ENCODE measurements at places on chromosomes 4 and X.

- no peaks in the 10 kb centered on the region for H3K27me3 ChIP-seq
- no peak overlapping the region for H3K27ac ChIP-seq
- H3K4me1 ChIP-seq, result no peaks in the 10 kb centered on the region
- no peak for DNase-seq
These were observed 14.8 kb upstream of the SPARCL1 start for GRCh38 chr4:87543835-87544461.

GRCh38 chr4:39655876-39656275 lies 17.2 kb upstream of the SMIM14 start:
- no peaks in the 10 kb centered on the region for H3K36me3 ChIP-seq
- H3K4me1 ChIP-seq, result peaks cover 8% of the 10 kb centered on the region
- no peaks in the 10 kb centered on the region for H3K27me3 ChIP-seq
- H3K27ac ChIP-seq, result no peak overlapping the region

DNA sequence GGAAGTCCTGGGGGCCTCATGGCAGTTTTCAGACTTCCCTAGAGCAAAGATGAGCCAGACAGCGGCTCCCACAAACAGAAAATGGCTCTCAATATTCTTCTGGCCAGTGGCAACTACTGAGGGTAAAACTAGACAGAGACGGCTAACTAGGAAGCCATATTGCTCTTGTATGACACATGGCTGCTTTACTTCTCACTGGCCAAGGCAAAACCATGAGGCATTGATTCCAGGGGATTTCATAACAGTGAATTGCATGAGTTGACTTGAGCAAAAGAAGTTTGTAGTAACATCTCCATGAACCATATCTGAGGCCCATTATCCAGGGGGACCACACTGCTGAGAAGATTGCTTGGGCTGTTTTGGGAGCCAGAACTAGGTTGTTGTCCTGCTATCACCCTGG lies 13.7 kb upstream of the TLR8 start:
- no peaks in the 10 kb centered on the region for H3K27me3 ChIP-seq
- H3K4me1 ChIP-seq, result peaks cover 79% of the 10 kb centered on the region
- peak; percentile 61 for DNase-seq
- H3K4me3 ChIP-seq, result no peak overlapping the region
- H3K36me3 ChIP-seq, result no peaks in the 10 kb centered on the region

DNA sequence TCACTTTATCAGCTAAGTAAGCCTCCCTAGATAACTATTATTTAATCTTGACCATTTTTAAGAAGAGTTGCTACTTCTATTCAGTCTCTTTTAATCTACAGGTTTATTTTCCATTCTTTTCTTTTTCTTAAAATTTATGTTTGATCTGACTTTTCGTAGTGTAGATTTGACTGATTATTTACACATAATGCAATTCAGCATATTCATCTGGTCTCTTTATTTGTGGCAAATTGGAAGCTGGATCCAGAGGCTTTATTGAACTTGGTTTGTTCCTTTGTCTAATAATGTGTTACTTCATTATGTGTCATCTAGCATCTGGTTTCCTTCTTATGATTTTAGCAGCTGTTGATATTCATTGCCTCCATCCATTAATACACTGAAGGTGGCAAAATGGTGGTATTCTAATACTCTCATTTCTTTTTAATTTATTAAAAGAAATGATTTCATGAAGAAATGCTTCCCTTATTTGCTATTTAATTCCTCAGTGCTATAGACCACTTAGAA lies 113.0 kb downstream of the FBXW7 start:
- H3K27ac ChIP-seq, result no peak overlapping the region
- H3K4me1 ChIP-seq, result peaks cover 22% of the 10 kb centered on the region
- no peak for DNase-seq
- H3K27me3 ChIP-seq, result no peaks in the 10 kb centered on the region

GRCh38 chrX:23003116-23003515 lies 3.4 kb downstream of the DDX53 start:
- no peak overlapping the region for H3K4me3 ChIP-seq
- DNase-seq, result no peak
- H3K27ac ChIP-seq, result no peak overlapping the region
- H3K27me3 ChIP-seq, result no peaks in the 10 kb centered on the region

DNA sequence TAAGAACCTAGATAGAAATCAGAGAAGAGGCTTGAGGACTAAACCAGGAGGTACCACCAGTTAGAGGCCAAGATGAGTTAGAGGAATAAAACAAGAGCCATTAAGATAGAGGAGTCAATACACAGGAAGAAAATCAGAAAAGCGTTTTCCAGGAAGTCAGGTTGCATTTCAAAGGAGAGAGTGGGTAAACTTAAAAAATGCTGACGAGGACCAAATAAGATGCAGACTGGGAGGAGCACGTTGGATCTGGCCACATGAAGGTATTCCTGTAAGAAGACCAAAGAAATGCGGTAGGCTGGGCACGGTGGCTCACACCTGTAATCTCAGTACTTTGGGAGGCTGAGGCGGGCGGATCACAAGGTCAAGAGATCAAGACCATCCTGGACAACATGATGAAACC lies 533.1 kb upstream of the TENM3 start:
- no peaks in the 10 kb centered on the region for H3K27me3 ChIP-seq
- DNase-seq, result no peak
- no peaks in the 10 kb centered on the region for H3K36me3 ChIP-seq

DNA sequence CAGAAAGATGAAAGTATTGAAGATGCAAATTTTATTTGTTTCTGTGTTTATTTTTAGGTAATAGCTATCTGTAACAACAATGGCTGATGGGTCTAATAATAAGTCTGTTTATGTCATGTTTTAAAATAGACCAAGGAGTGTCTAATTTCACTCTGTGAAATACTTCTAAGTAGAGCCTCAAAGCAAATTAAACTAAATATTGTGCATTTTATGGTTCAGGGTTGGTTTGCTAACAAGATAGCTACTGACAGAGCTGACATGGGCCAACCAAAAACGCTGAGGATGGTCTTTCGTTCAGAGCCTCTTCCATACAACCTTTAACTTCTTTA lies 437.6 kb upstream of the CTSO start:
- H3K4me3 ChIP-seq, result no peak overlapping the region
- H3K27ac ChIP-seq, result no peak overlapping the region

DNA sequence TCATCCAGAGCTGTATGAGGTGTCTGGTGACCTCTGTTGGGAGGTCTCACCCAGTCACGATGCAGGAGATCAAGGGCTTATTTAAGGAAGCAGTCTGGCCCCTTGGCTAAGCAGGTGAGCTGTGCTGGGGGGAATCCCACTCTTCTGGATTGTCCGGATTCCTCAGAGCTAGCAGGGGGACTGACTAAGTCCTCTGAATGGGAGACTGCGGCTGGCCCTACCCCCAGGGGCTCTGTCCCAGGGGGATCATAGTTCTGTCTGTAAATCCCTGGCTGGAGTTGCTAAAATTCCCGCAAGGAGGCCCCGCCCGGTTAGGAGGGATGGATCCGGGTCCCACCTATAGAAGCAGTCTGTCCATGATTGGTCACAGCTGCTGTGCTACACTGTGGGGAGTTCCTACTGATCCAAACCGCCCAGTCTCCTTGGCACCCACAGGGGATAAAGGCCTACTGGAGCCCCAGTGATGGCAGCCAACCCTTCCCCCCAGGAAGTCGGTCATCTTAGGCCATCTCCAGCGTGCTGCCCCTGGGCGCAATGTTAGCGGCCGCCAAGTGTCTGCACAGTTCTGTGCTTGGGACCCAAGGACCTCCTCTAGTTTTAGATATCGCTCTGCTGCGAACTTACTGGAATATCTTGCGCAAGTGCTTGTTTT lies 118.2 kb upstream of the KLF8 start:
- no peak overlapping the region for H3K4me3 ChIP-seq
- no peaks in the 10 kb centered on the region for H3K36me3 ChIP-seq
- no peaks in the 10 kb centered on the region for H3K4me1 ChIP-seq

DNA sequence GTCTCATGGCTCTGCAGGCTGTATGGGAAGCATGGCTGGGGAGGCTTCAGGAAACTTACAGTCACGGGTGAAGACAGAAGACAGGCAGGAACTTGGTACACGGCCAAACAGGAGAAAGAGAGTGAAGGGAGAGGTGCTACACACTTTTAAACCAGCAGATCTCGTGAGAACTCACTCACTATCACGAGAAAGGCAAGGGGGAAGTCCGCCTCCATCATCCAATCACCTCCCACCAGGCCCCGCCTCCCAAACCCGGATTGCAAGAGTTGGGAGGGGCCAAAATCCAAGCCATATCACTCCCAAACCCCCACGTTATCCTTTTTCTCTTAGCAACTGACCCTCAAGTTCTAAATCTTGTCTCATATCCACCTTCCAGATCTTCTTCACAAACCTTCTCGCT lies 1710.5 kb upstream of the TENM3 start:
- no peaks in the 10 kb centered on the region for H3K4me1 ChIP-seq
- no peaks in the 10 kb centered on the region for H3K36me3 ChIP-seq
- no peak overlapping the region for H3K27ac ChIP-seq
- no peaks in the 10 kb centered on the region for H3K27me3 ChIP-seq
- H3K4me3 ChIP-seq, result no peak overlapping the region

GRCh38 chr4:20640989-20641388 lies 59.3 kb upstream of the PACRGL start:
- peaks cover 6% of the 10 kb centered on the region for H3K4me1 ChIP-seq
- peaks cover 4% of the 10 kb centered on the region for H3K27me3 ChIP-seq
- no peaks in the 10 kb centered on the region for H3K36me3 ChIP-seq
- DNase-seq, result no peak

DNA sequence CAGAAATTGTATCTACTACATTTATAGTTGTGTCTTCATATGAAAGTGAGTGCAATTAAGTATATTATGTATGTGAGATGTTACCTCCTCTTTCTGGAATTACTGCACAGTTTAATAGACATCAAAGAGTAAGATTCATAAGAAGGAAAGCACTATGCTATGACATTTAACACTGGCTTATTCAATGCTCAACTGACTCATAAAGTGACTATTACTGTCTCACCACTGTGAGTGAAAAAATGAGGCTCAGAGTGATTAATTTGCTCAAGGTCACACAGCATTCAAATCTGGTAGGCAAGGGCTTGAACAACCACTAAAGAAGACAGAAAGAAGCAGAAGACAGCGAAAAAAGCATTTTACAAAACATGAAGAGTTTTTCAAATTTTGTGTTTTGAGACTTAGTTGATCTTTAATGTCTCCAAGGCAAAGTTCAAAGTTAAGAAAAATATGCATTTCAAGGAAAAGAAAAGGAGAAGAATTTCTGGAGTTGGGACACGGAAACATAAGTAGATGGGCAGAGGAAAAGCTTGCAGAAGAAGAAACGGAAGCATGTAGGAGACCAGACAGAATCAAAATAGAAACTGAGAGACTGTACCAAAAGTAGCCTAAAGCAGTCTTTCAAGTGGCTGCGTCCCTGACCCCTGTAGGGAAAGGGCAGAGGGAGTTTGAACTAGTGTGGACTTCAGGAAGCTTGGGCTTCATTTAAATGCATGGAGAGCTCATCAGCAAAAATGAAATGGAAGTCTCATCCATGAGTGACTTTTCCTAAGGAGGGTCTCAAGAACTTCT lies 66.3 kb downstream of the KCNIP4 start:
- H3K36me3 ChIP-seq, result no peaks in the 10 kb centered on the region
- H3K27me3 ChIP-seq, result no peaks in the 10 kb centered on the region
- no peak for DNase-seq

DNA sequence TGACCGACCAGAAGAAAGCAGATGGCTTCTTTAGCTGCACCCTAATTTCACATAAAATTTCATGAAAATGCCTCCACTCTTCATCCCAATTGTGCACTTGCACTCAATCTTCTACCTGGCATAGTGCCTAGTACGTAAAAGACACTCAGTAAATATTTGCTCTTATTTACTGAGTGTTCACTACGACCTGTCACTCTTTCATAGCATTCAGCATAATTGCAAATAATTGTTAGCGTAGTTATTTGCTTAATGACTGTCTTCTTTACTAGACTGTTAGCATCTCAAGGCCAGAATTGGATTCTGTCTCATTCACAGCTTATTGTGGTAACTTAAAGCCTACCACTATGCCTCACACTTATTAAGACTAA lies 130.2 kb downstream of the ENOX2 start:
- no peak overlapping the region for H3K27ac ChIP-seq
- no peaks in the 10 kb centered on the region for H3K4me1 ChIP-seq
- no peak overlapping the region for H3K4me3 ChIP-seq
- DNase-seq, result no peak
- no peaks in the 10 kb centered on the region for H3K27me3 ChIP-seq

DNA sequence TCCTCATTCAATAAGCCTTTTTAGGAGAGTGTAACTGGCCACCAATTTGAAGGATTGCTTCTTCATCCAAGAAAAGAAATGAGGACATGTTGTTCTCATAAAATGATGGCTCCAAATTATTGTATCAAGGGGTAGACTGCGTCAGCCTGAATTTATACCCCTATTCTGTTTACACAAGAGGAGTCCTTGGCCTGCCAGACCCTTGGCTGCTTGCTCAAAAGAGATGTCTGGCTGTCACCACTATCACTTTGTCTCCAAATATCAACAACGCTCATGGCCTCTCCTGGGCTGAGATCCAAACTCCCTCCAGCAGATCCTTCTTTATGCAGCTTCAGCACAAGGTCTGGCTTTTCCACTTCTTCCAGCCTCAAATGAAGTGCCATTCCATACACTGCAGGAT lies 127.9 kb downstream of the OR13H1 start:
- H3K27me3 ChIP-seq, result peaks cover 7% of the 10 kb centered on the region
- DNase-seq, result no peak
- H3K4me3 ChIP-seq, result no peak overlapping the region
- H3K4me1 ChIP-seq, result no peaks in the 10 kb centered on the region
- no peaks in the 10 kb centered on the region for H3K36me3 ChIP-seq

DNA sequence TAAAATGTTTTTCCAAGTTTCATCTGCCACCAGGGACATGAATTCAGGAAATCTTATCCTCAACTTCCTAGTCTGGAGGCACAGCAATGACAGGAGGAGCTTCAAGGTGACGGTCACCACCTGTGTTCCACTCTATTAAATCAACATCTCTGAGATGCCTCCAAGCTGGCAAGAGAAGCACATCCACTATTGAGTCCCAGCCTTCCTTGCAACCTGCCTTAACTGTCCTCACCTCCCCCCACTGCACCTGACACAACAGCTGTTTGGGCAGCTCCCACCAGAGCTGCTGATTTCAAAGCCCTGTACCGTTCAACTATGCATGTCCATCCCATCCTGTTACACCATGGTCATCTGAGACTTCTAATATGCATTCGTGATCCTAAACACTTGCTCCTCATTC lies 123.4 kb downstream of the COL25A1 start:
- no peak overlapping the region for H3K4me3 ChIP-seq
- no peaks in the 10 kb centered on the region for H3K36me3 ChIP-seq
- no peak for DNase-seq
- no peaks in the 10 kb centered on the region for H3K27me3 ChIP-seq
- no peaks in the 10 kb centered on the region for H3K4me1 ChIP-seq
- no peak overlapping the region for H3K27ac ChIP-seq

DNA sequence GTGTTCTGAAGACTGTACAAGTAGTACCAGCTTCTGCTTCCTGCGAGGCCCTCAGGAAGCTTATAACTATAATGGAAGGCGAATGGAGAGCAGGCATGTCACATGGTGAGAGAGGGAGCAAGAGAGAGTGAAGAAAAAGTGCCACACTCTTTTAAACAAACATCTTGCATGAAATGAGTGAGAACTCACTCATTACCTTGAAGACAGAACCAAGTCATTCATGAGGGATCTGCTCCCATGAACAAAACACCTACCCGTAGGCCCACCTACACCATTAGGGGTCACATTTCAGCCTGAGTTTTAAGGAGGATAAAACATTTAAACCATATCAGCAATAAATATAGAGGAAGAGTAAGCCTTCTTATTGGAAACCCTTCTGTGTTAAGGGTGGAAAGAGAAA lies 19.4 kb downstream of the P2RY10 start:
- no peak overlapping the region for H3K27ac ChIP-seq
- no peaks in the 10 kb centered on the region for H3K4me1 ChIP-seq
- no peaks in the 10 kb centered on the region for H3K36me3 ChIP-seq
